ENCODE measurements at places on chromosomes 4 and X.

DNA sequence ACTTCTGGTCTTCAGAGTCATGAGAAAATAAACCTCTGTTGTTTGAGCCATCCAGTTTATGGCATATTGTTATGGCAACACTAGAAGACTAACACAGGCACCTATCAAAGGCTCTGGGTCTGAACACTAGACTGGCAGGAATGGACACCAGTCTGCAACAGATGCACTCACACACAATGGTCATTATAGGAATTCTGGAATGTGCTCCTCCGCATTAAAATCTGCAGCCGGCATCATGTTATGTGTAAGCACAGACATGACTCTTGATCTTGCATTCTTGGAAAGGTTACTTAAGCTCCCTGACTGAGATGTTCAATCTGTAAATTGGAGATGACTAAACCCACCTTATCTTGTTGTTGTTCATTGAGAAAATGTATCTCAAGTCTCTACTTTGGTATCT is 112.3 kb upstream of the ZNF518B start:
- no peak overlapping the region for H3K4me3 ChIP-seq
- H3K27me3 ChIP-seq, result no peaks in the 10 kb centered on the region
- H3K27ac ChIP-seq, result no peak overlapping the region

DNA sequence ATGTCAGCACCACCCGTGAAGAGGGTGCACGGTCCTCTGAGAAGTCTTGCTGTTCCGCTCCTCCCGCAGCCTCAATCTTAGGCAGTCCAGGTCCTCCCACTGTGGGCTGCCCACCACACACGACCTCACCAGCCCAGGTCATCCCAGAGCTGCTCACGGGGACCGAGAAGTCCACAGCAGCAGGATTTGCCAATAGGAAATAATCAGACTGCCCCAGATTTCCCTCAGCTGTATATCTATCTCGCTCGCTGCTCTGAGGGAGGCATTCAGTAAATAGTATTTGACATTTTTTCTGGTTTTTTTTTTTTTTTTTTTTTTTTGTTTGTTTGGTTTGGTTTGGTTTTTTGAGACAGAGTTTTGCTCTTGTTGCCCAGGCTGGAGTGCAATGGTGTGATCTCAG is 83.8 kb downstream of the STOX2 start:
- H3K27me3 ChIP-seq, result no peaks in the 10 kb centered on the region
- no peak for DNase-seq
- H3K36me3 ChIP-seq, result no peaks in the 10 kb centered on the region
- H3K4me1 ChIP-seq, result no peaks in the 10 kb centered on the region
- no peak overlapping the region for H3K27ac ChIP-seq
- no peak overlapping the region for H3K4me3 ChIP-seq

GRCh38 chr4:83865417-83866150 is 329.7 kb downstream of the GPAT3 start:
- no peak overlapping the region for H3K27ac ChIP-seq
- no peaks in the 10 kb centered on the region for H3K27me3 ChIP-seq
- no peak for DNase-seq
- no peaks in the 10 kb centered on the region for H3K36me3 ChIP-seq
- H3K4me1 ChIP-seq, result no peaks in the 10 kb centered on the region
- H3K4me3 ChIP-seq, result no peak overlapping the region

- no peak for DNase-seq
- peaks cover 14% of the 10 kb centered on the region for H3K4me1 ChIP-seq
- H3K4me3 ChIP-seq, result no peak overlapping the region
- no peak overlapping the region for H3K27ac ChIP-seq
Measured at GRCh38 chr4:779555-779954, 46.4 kb downstream of the CPLX1 start.

- H3K4me3 ChIP-seq, result no peak overlapping the region
- H3K4me1 ChIP-seq, result no peaks in the 10 kb centered on the region
- H3K36me3 ChIP-seq, result peaks cover 3% of the 10 kb centered on the region
- H3K27ac ChIP-seq, result no peak overlapping the region
- no peak for DNase-seq
- no peaks in the 10 kb centered on the region for H3K27me3 ChIP-seq
Measured at GRCh38 chr4:6591781-6592180, 16.8 kb downstream of the MAN2B2 start.

DNA sequence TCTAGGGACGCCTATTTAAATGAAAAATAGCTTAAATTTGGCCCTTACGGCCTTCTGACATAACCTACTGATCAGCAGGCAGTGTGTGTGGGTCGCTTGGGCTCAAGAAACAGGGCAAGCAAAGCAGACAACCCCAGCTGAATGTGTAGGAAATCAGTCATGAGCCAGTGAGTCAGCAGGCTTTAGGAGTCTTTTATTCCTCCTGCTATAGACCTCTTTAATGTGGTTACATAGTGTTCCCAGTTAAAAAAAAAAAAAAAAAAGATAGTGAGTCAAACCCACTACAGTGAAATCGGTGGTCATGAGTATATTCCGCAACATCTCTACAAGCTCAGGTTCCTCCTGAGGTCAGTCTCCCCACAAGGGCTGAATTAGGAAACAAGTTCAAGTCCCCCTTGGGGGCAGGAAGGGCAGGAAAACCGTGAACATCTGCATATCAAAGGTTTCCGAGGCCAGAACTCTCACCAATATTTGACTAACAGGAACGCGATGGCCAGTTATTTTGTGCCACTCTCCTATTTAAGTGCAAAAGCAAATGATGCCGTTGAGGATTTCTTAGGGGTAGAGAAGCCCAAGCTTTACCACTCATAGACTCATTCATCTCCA is 32.7 kb downstream of the ACSL1 start:
- no peaks in the 10 kb centered on the region for H3K27me3 ChIP-seq
- peaks cover 55% of the 10 kb centered on the region for H3K36me3 ChIP-seq
- H3K4me3 ChIP-seq, result no peak overlapping the region
- H3K27ac ChIP-seq, result no peak overlapping the region
- H3K4me1 ChIP-seq, result peaks cover 67% of the 10 kb centered on the region

- DNase-seq, result no peak
- no peak overlapping the region for H3K27ac ChIP-seq
- H3K4me1 ChIP-seq, result no peaks in the 10 kb centered on the region
- peaks cover 4% of the 10 kb centered on the region for H3K36me3 ChIP-seq
Measured at GRCh38 chr4:36168127-36168878, 76.0 kb downstream of the ARAP2 start.

GRCh38 chrX:68665502-68665901 is 18.0 kb downstream of the STARD8 start:
- no peak overlapping the region for H3K27ac ChIP-seq
- DNase-seq, result no peak
- H3K27me3 ChIP-seq, result no peaks in the 10 kb centered on the region

- no peaks in the 10 kb centered on the region for H3K4me1 ChIP-seq
- H3K36me3 ChIP-seq, result no peaks in the 10 kb centered on the region
- no peak for DNase-seq
- H3K27ac ChIP-seq, result no peak overlapping the region
- H3K27me3 ChIP-seq, result no peaks in the 10 kb centered on the region
Measured at GRCh38 chr4:14841801-14842768, 160.2 kb upstream of the CPEB2 start.
